ENCODE measurements at places on chromosomes 7 and 10.

GRCh38 chr7:73766556-73767229, 3.4 kb downstream of the CLDN3 start:
- DNase-seq = no peak

DNA sequence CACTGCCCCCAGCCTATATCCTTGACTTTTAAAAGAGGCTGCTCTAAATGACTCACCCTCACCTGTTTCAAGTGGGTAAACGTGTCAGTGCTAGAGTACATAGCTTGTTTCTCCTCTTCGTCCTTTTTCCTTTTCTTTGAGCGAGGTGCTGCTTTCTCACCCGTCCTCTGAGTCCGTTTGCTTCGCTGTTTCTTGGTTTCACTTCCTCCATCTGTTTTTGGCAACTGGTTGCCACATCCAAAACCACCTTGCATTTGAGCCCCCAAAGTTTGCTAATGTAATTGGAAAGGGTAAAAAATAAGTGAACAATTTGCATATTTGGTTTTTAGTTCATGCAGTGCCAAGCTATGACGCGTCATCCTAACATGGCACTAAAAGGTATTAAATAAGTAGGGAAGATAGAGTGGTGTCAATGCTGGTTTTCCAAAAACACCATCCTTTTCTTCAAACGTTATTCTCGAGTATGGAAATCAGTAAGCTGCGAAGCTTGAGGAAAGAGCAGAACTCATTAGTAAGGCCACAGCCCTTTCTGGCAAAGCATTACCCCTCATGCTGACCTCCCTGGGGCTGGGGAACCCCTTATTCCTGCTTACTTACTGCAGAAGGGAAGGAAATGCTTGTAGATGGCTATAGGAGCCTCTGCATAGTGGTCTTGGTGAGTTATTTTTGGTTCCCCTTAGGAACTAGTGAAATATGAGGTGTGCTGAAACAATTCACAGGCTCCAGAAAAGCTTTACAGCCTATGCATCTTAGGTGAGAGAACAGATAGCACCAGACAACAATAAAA, 133.5 kb downstream of the GALNT11 start:
- no peak for DNase-seq

DNA sequence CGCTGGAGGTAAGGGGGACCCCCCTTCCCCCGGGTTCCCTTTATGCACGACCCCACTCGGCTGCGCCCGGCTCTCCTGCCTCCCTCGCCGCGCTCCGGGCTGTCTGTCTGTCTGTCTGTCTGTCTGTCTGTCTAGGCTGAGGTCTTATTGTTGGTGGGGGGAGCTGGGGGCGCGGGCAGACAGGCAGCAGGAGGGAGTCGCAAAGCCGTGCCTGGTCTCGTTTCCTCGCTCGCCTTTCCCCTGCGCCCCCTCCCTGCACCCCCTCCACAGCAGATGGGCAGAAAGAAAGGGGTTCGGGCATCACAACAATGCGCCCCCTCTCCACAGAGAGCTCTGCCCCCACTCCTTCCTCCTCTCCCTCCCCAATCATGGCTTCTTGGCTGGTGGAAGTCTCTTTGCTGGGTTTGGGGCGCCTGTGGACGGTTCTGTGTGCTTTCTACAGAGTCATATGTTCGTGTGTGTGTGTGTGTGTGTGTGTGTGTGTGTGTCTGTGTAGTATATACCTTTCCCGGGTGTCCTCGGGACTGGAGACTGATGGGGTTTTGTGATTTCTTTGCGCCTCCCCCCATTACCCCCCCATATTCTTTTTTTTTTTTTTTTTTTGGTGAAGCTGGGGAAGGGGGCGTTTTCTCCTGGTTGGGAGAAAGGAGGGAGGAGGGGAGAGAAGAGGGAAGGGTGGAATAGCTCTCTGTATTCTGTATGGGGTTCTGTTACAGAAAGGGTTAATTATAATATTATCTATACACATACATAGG, 1.9 kb downstream of the AUTS2 start:
- DNase-seq = no peak

- peak; percentile 39 for DNase-seq
Observed at GRCh38 chr10:484441-484924, 205.0 kb downstream of the DIP2C start.

- DNase-seq = no peak
Observed at GRCh38 chr7:44971188-44971901, 7.5 kb downstream of the MYO1G start.

- no peak for DNase-seq
Observed at GRCh38 chr7:138661069-138661635, 40.0 kb downstream of the SVOPL start.

DNA sequence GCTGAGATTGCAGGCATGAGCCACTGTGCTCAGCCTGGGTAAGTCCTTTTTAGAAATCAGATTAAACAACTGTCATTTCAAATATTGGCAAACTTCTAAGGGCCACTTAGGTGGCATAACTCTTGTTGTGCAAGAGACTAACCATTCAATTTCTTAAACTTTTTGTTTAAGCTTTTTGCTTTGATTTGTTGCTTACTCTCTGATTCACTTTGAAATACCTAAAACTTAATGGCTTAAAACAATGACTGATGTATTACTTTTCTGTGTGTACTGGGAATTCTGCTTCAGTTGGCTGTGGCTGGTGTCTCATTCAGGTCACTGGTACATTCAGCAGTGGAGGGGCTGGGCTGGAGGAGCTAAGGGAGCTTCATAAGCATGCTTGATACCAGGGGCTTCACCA, 28.9 kb downstream of the ZNF25 start:
- DNase-seq = no peak

DNA sequence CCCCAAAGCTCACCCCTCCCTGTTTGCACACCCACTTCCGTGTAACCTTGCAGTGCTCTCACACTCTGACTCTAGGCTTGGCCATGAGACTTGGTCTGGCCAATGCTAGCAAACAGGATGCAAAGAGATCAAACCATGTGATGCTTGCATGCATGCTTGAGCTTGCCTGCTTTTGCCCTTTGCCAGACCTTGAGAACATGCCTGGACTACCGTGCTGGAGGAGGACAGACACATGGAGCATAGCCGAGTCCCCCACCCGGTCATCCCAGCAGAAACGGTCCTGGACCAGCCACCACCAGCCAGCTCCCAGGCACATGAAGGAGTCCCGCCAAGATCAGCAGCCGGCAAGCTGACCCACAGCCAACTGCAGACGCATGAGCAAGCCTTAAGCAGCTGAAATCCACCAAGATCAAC, 23.4 kb downstream of the PYROXD2 start:
- DNase-seq = no peak

GRCh38 chr7:87148332-87148955, 3.8 kb upstream of the DMTF1 start:
- no peak for DNase-seq

- DNase-seq = no peak
Observed at GRCh38 chr7:44158096-44158872, 17.2 kb upstream of the MYL7 start.

GRCh38 chr10:35636956-35637355, 5.1 kb downstream of the FZD8 start:
- DNase-seq = no peak

GRCh38 chr10:133347710-133348517, 741 bp downstream of the PRAP1 start:
- DNase-seq = no peak

- no peak for DNase-seq
Observed at GRCh38 chr7:112421666-112422486, 28.4 kb upstream of the IFRD1 start.

DNA sequence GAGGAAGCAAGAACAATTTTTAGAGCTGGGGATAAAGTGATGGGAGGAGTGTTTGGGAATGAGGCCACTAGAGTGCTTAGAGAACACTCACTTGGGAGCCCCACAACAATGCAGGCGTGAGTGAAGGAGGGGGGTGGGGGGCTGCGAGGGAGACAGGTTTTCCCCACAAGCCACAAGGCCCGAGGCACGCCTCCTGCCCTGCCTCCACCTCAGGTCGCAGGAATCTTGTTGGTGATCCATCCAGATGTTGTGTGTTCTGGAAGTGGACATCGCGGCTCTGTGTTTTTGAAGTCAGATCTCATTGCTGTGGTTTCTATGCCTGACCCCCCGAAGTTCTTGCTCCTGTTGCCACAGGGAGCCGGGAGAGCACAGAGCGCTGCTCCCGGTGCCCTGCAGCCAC, 178.0 kb upstream of the BMPER start:
- peak; percentile 35 for DNase-seq

- DNase-seq = no peak
Observed at GRCh38 chr7:6613706-6614105, 1.7 kb upstream of the ZNF853 start.

DNA sequence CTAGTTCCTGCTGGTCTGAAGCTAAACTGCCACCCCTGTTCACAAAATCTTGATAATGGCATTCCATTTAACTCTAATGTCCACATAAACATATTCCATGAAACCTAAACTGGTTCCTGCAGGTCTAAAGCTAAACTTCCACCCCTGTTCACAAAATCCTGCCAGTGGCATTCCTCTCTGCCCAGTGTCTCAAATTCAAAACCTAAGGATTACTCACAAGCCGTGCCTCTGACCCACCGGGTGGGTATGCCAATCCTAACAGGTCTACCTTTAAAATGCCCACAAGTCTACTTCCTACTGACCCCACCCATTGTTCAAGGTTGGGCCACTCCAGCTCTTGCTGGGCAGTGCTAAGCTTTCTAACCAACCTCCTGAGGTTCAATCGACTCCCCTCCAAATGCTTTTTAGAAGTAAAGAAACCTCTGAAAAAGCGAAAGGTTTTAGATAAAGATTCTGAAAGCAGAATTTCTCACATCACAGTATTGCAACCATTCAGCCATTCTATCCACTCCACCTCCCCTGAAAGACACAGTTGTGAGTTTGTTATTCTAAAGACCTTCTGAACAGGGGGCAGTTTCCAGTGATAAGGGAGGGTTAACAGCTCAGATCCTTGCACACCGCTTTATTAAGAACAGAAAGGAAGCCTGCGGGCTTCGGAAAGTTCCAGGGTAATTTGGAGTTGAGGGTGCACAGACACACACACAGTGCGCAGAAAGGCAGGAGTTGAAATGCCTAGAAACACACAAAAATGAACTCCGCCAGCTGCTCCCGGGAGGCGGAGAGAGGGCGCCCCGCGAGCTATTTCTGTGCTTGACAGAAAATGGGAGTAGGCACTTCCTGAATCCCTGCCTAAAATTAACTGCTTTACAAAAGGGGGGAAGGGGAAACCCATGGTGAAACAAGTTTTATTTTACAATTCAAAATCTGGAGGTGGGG, 87.7 kb downstream of the TNS3 start:
- no peak for DNase-seq

- no peak for DNase-seq
Observed at GRCh38 chr10:58086144-58086762, 181.4 kb downstream of the IPMK start.

- no peak for DNase-seq
Observed at GRCh38 chr7:111199643-111200042, 108.7 kb downstream of the LRRN3 start.

DNA sequence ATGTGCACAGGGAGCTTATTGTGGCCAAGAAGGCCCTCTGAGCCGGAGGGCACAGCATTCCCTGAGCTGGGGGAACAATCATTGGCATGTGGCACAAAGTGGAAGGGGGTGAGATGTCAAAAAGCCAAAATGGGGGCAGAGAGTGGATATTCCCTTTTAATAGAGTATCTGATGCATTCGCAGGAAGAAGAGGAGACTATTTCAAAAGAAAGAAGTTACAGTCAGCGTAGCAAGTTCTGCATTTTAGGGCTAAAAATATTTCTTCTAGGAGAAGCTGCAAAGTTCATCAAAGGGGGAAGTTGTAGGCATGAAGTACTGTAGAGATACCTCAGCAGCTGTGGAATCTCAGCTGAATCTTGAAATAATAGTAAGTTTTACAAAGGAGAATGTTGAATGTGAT, 136.0 kb upstream of the WDR11 start:
- no peak for DNase-seq

GRCh38 chr7:41536122-41536872, 166.6 kb downstream of the INHBA start:
- DNase-seq = no peak

DNA sequence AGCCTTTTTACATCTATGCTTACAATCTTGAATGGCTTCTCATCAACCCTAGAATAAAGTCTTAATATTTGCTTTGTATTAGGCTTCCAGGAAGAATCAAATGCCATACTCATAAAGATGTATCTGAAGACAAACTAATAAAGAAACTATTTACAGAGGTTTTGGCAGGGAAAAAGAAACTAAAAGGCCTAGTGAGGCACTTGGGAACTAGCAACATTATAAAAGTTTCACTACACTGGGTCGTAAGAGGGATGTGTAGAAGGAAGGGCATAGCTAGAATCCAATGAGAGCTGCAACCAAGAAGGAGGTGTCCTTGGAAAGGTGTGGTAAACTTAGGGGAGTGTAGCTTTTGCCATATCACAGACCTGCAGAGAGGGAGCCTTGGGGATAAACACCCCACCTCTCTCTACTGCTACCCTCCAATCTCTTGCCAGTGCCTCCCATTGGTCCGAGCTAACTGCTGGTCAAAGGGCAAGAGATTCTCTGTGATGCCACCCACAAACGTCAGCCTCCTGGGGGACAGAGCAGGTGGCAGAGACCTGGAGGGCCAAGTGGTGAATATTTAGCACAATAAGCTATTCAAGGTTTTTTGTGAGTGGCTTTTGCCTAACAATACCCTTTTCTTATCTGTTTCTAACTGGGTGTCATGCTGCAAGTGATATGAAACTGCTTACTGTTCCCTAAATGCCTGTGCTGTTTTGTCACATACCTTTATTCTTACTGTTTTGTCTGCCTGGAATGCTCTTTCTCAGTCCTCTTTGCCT, 60.7 kb downstream of the CPED1 start:
- no peak for DNase-seq

DNA sequence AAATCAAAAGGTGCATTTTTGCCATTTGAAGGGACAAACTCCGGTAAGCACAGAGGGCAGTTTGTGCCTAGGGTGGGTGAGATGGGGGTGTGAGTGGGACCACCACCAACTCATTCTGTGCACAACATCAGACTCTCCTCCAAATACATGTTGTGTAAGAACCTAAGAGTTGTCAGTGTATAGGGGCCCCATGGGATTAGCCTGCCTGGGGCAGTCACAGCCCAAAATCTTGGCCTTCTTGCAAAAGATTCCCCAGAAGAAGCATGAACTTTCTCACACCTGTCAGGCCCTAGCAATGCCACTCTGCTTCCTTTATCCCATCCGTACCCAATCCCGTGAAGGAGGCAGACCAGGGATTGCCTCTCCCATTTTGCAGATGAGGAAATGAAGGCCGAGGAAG, 47.1 kb upstream of the NANOS1 start:
- no peak for DNase-seq

- DNase-seq = no peak
Observed at GRCh38 chr7:14825912-14826311, 76.6 kb downstream of the DGKB start.

- DNase-seq = no peak
Observed at GRCh38 chr7:30170476-30171205, 35.9 kb downstream of the MTURN start.

- no peak for DNase-seq
Observed at GRCh38 chr7:67391168-67391567, 394.5 kb downstream of the TYW1 start.

GRCh38 chr10:63582690-63583089, 61.5 kb downstream of the REEP3 start:
- DNase-seq = no peak

DNA sequence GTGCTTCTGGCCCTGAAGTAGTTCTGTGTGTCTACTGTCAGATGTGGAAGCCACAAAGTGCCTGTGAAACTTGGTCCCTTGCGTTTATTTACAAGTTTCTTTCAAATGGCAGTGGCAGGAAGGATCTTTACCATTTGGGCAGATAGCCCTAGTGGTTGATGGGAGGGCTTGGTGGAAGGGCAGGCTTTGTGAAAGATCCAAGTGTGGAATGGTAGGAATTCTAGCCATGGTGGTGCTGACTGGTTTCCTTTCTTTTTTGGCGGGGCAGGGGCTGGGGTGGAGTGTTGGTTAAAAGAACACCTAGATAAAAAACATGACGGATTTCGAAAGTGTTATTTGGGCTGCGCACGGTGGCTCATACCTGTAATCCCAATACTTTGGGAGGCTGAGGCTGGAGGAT, 27.0 kb downstream of the AUTS2 start:
- no peak for DNase-seq
